NAMALWA (cell line): ENCODE measurements at places on chromosomes 4 and X.
A peak's percentile ranks its signal among the peaks of the same experiment; 100 is the strongest.

DNA sequence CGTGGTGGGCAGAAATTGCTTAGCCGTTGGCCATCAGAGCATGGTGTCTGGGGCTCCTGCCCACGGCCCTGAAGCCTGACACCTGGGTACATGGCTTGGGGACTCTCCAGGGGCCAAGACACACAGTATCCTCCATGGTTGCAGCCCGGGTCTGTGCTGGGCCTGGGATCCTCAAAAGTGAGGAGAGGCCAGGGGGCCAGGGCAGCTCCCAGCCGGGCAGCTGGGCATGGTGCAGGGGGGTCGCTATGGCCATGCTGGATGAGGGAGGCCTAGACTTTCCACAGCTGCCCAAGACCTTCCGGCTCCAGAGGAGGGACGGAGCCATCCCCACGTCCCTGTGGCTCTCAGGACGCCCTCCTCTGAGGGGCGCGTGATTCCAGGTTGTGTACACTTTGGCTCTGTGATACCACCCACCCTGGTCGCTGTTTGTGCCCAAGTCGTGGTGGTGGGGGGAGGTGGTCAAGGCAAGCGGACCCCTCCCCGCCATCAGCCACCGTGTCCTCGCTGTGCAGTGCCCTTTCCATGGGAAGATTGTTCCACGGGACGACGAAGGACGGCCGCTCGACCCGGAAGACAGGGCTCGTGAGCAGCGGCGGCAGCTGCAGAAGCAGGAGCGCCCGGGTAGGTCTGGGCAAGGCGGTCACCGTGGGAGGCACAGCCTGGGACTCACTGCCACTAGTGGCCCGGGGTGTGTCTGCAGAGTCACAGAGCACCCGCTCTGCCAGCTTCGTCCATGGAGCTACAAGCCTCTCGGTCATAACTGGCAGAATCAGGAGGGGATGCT is 25.7 kb downstream of the NKX1-1 start:
- no peak for DNase-seq

DNA sequence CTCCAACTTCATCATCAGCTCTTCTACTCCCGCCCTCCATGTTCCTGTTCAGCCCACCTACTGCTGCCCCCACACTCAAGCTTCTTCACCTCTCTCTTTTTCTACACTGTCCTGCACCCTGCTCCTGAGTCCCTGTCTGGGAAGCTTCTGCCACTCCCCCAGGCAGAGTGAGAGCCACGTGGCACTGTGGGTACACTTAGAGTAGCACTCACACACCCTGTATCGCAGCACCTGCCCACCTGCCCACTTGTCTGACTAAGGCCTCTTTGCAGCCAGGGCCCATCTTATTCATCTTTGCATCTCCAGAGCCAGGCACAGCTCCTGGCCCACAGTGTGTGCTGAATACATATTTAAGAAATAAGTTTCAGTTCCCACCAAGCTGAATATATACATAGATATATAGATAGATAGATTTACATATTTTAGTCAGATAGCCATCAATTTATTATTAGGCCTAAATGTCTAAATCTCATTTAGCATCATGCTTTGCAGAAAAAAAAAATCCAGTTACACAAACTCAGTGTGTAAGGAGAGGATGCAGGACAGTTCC is 24.9 kb downstream of the CCDC149 start:
- no peak for DNase-seq

DNA sequence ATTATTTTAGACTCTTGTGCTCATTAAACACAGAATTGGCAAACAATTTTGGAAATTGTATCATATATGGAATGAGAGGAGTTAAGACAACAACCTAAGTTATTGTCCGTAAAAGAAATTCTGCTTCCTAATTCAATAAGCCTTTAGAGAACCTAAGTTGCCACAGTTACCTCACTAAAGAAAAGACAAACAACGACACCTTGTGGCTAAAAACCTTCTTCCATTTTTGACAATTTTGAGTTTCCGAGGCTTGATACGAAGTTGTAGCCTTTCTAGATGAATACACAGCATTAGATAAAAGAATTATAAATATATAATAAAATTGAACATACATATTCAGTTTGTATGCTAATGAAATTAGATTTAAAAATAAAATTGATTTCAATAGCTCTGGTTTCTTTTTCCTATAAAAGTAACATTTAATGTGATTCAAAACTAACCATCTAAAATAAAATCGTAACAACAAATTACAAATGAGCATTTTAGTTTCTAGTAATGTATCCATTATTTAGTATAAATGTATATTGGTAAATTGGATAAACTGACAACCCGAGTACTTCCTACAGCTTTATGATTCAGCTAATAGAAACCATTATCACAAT is 275.1 kb downstream of the GPM6A start:
- peak; percentile 87 for DNase-seq

DNA sequence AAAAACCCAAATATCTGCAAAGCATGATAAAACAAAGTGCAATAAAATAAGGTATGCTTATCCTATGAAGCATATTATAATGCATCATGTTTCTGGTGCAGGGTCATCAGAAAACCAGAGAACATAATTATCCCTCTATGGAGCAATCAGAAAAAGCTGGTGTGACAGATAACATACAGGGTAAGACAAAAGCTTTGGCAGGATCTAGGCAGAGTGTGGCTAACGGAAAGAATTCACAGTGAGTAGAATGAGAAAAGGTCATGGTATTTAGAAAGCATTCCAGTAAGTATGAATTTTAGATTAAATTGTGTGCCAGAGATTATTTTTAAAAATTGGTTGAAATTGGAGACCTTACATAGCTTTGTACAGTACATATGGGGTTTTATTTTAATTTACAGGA is 29.0 kb upstream of the UGT2B4 start:
- DNase-seq, result no peak

GRCh38 chrX:103783196-103783595 is 6.6 kb downstream of the PLP1 start:
- DNase-seq, result no peak

- no peak for DNase-seq
Measured at GRCh38 chr4:78529569-78530209, 21.9 kb upstream of the ANXA3 start.

- no peak for DNase-seq
Measured at GRCh38 chr4:124191329-124191728, 521.2 kb downstream of the ANKRD50 start.

DNA sequence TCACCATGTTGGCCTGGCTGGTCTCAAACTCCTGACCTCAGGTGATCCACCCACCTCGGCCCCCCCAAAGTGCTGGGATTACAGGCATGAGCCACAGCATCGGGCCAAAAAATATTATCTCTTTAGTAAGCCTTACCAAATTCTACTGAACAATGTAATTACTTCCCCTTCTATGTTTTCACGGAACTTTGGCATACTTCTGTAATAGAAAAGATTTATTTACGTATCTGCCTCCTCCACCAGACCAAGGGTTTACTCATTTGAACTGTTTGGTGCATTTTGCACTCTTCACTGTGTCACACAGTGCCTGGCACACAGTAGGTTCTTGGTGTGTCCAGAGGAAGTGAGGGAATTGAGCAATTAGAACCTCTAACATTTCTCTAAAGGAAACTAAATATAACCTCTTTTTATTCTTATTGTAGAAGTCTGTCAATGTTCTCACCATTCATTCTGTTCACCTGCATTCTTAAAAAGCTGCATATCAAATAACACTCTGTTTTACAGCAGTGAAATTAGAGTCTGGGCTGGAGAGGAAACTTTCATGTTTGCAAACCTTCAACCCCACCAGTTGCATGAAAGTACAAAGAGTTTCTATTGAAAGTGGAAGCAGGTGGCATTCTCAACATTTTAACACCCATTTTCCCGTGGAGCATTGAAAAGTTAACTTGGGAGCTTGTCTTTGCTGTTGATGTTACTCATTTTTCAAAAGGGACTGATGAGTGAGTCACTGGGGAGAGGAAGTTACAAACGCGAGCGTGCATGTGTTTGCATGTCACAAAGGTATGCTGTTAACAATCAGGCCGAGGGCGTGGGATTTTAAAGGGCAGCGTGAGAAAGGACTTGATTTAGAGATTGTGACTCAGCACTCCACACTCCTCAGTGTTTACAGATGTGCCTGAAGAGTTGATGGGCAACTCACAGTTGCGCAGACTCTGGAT is 314.1 kb downstream of the STK32B start:
- no peak for DNase-seq

DNA sequence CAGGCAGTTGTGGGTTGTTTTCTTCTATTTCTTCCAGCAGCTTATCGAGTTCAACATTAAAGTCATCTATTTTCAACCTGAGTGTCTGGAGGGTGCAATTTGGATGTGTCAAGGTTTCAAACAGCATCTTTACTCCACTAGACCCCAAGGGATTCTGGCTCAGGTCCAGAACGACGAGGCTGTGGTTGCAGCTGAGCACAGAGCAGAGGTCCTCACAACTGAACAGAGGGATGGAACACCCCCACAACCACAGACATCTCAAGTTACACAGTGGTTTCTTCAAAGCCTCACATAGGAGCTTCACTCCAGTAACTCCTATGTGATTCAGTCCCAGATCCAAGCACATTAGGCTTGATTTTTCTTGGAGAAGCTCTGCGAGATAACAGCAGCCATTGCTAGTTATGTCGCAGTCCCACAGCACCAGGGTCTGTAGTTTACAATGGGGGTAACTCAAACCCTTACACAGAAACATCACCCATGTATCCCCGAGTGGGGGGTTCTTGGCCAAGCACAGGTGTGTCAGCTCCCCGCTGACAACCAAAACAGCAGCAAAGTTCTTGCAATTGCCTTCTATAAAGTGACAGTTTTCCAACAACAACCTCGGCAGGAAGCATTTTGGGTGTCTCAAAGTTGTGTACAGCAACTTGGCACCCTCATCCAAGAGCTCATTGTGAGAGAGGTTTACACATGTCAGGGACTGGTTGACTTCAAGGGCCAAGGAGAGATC is 2.8 kb downstream of the NLRP2B start:
- no peak for DNase-seq

DNA sequence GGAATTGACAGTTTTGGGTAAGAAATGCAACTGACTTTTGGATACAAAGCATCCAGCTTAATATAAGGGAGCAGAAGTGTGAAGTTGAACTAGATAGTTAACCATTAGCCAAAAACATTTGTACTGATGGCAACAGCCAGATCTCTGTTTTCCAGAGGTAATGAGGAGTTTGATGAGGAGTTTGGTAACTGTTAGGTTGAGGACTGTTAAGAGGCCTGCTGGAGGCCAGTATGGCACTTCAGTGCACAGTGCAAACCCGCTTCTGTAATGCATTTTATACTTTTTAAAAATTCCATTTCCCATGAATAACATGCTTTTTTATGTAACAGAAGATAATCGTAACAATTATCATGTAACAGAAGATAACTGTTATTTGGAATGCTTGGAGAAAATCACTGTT is 30.0 kb downstream of the CDKL5 start:
- DNase-seq, result no peak

DNA sequence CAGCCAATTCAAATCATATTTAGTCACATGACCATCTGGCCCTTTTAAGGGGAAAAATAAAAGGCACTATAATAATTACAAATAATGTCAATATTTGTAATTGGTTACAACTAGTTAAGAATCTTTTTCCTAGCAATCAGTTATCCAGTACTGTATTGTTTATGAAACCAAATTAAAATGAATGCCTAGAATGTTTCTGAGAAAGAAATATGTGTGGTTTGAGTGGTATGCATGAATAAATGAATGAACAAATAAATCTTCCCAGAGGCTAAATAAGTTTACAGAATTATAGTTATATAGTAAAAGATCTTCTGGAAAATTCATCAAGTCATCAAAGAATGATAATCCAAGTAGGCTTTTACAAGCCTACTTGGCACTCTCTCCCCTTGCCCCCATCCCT is 55.8 kb upstream of the F8A3 start:
- DNase-seq, result no peak

GRCh38 chr4:146654687-146655520 is 16.2 kb downstream of the POU4F2 start:
- DNase-seq, result no peak

- no peak for DNase-seq
Measured at GRCh38 chrX:1273896-1274295, 5.3 kb downstream of the CSF2RA start.

DNA sequence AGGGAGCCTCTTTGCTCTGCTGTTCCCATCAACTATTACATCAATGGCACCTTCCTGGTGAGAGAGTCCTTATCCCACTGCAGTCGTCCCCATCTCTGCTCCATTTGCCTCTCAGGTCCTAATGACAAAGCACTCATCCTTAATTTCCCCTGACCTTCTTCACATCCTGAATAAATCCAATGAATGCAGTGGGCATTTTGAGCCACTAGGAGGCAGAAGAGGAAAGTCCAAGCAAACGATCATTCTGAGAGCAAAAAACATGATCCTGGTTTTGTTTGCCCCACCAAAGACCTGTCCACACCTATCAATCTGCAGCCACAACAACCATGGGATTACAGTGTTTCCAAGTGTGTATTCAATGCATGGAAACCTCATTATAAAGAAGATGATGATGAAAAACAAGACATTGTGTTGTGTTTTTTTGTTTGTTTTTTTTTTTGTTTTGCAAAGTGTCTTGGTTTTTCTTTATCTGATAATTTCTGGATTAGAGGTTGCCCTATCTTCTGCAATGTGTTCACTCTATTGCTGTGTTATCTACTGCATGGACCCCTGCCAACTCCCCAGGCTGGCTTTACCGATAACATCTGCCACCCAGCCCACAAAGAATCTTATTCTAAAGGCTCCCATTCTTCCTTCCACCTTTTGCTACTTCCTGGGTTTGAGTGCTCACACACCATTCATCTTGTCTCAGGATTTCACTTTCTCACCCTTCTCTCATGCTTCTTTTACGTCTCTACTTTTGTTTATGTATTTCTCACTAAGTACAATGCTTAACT is 207.2 kb downstream of the NLGN4X start:
- peak; percentile 40 for DNase-seq

- no peak for DNase-seq
Measured at GRCh38 chr4:72991873-72992272, 77.6 kb downstream of the COX18 start.

GRCh38 chr4:91220315-91220714 is 1083.5 kb upstream of the GRID2 start:
- DNase-seq, result no peak

DNA sequence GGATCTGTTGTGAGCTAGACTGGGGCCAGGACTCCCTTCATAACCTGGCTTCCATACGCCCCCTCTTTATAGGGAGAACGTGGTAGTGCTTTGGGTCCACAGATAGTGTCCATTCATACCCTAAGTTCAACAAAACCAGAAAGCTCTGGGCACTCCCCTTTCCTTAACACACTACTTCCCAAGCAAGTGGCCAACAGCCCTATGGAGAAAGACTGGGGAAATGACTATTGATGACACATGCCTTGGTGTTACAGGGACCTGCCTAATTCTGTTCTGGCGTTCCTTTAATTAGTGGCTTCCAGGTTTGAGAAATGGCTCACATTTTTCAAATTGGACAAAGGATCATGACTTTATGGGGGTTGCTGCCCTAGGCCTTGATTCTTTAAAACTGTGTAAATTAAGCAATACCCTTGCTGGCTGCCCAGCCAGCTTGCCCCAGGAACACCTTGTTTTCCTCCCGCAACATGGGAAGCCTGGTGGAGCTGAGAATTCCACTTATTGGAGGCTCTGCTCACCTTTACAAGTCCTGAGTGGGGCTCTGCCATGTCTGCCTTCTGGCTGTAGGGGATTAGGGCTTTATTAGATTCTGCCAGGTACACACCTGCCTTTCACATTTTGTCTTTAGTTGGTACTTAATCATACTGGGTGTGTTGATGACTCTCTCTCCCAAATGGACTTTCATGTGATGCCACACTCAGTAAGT is 61.1 kb downstream of the RGS12 start:
- DNase-seq, result no peak
